Spleen (tissue), 13 donors: ENCODE measurements at places on chromosomes 7 and 10. TPM values are rescaled to one million over a fixed set of nuclear protein-coding genes. Genes with fewer than 3 reads are reported as not detected.

Gene EPDR1
- total RNA-seq, result 18.6 TPM

GRCh38 chr10:17452060-17452841 is 2.1 kb downstream of the ST8SIA6 start:
- H3K27me3 ChIP-seq, result peaks cover 14% of the 10 kb centered on the region
- H3K4me1 ChIP-seq, result peaks cover 7% of the 10 kb centered on the region
- no peak for DNase-seq
- no peaks in the 10 kb centered on the region for H3K36me3 ChIP-seq
- H3K27ac ChIP-seq, result no peak overlapping the region

GRCh38 chr10:31013331-31013730 is 18.3 kb downstream of the ZNF438 start:
- peaks cover 14% of the 10 kb centered on the region for H3K4me1 ChIP-seq
- H3K27ac ChIP-seq, result no peak overlapping the region
- H3K27me3 ChIP-seq, result no peaks in the 10 kb centered on the region
- H3K36me3 ChIP-seq, result no peaks in the 10 kb centered on the region

Gene ARMC3
- total RNA-seq, result not detected

DNA sequence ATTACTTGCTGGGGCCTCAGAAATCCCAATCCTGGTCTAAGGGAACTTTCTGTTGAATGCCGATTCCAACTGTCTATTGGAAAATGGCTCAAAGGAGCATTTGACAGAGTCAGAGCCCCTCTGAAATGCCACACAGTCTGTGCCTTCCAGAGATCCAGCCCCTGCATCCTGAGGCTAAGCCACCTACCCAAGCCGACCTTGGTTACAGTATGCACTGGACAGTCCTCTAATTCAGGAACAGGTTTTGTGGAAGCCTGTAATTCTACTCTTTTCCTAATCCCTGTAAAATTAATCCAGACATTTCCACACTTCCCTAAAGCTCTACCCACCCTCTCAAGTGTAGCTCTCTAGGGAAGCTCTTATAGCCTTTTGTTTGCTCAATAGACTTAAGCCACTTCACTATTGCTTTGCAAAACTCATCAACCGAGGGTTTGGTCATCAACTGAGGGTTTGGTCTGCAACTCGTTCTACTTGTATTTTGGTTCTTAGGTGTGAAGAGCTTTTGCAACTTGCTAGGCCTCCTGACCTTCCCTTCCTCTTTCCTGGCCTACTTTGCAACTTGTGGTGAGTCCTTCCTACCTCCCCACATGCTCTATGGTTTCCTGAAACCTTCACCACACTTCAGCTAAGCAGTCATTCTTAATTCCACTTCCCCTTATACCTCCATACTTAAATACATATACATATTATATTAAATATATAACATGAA is 364.8 kb downstream of the SFMBT2 start:
- H3K4me1 ChIP-seq, result peaks cover 5% of the 10 kb centered on the region
- no peak for DNase-seq
- no peaks in the 10 kb centered on the region for H3K27me3 ChIP-seq
- no peak overlapping the region for H3K27ac ChIP-seq
- no peaks in the 10 kb centered on the region for H3K36me3 ChIP-seq
- no peak overlapping the region for H3K4me3 ChIP-seq

DNA sequence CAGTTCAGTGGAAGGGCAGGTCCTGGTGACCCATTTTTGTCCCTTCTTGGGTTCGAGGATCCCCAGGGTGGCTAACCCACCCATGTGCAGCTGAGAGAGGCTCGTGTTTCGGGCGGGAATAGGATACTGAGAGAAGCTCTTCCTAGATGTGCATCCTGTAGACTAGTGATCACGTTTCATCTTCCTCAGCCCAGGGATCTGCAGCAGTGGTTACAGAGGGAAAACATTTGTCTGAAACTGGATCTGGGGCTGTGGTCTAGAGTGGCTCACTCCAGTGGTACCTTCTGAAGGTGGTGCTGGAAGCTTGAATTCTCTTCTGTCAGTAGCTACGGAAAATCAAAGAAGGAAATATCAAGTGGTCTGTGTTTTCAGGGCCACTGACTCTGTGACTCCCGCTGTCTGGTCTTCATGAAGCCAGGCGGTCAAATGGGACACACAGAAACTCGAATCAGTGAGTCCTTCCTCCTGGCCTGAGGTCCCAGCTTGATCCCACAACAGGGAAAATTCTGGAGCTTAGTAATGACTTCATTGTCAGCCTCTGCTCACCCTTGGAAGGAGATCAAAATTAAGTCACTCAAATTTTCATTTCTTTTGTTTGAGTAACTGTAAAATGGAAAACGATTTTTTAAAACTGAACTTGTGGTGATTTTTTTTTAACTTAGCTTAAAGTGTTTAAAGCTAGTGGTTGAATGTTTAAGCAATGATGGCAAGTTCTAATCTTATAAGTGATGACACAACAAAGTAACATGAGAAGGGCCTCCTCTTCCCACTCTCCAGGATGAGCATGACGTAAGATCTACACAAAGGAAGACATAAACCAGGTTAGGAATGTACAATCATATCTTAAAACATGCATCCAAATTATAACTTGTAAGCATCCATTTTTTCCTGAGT is 469.3 kb upstream of the KLF6 start:
- no peaks in the 10 kb centered on the region for H3K36me3 ChIP-seq
- no peak overlapping the region for H3K4me3 ChIP-seq
- no peaks in the 10 kb centered on the region for H3K27me3 ChIP-seq
- DNase-seq, result peak; percentile 49

GRCh38 chr7:129652914-129653313 is 41.4 kb downstream of the NRF1 start:
- H3K27me3 ChIP-seq, result no peaks in the 10 kb centered on the region
- peaks cover 7% of the 10 kb centered on the region for H3K36me3 ChIP-seq
- no peak for DNase-seq
